ENCODE measurements at places on chromosomes 13 and 19. TPM values are rescaled to one million over a fixed set of nuclear protein-coding genes. Genes with fewer than 3 reads are reported as not detected.

GRCh38 chr13:48930918-48931317, 44.8 kb upstream of the FNDC3A start:
- no peak overlapping the region for H3K27ac ChIP-seq
- peaks cover 3% of the 10 kb centered on the region for H3K27me3 ChIP-seq
- H3K4me3 ChIP-seq, result no peak overlapping the region
- DNase-seq, result no peak

Gene HOMER3
- total RNA-seq, result 4.4 TPM

Gene GPC6
- total RNA-seq, result not detected

Gene DAND5
- not detected for total RNA-seq

GRCh38 chr19:41882568-41883462, at the start of gene ARHGEF1:
TSS of gene ARHGEF1 (plus strand) at chr19:41883184. CDS start at chr19:41888083, 4,899 bp downstream.
- H3K4me1 ChIP-seq, result peaks cover 39% of the 10 kb centered on the region
- H3K27ac ChIP-seq, result peak within 1 kb of the TSS; percentile 99
- peak within 1 kb of the TSS; percentile 100 for H3K4me3 ChIP-seq
- no peaks in the 10 kb centered on the region for H3K27me3 ChIP-seq
- DNase-seq, result peak; percentile 53

Gene A1BG
- total RNA-seq, result 11.8 TPM

- no peaks in the 10 kb centered on the region for H3K36me3 ChIP-seq
- peak; percentile 55 for DNase-seq
- H3K27ac ChIP-seq, result no peak overlapping the region
These were observed 2.9 kb downstream of the HTR2A start for GRCh38 chr13:46893798-46894560.

- DNase-seq, result no peak
- H3K4me1 ChIP-seq, result peaks cover 11% of the 10 kb centered on the region
- peak overlapping the region; percentile 98 for H3K27ac ChIP-seq
- peak overlapping the region; percentile 79 for H3K4me3 ChIP-seq
These were observed 8.1 kb upstream of the ARRDC2 start for GRCh38 chr19:17999684-18000479.

DNA sequence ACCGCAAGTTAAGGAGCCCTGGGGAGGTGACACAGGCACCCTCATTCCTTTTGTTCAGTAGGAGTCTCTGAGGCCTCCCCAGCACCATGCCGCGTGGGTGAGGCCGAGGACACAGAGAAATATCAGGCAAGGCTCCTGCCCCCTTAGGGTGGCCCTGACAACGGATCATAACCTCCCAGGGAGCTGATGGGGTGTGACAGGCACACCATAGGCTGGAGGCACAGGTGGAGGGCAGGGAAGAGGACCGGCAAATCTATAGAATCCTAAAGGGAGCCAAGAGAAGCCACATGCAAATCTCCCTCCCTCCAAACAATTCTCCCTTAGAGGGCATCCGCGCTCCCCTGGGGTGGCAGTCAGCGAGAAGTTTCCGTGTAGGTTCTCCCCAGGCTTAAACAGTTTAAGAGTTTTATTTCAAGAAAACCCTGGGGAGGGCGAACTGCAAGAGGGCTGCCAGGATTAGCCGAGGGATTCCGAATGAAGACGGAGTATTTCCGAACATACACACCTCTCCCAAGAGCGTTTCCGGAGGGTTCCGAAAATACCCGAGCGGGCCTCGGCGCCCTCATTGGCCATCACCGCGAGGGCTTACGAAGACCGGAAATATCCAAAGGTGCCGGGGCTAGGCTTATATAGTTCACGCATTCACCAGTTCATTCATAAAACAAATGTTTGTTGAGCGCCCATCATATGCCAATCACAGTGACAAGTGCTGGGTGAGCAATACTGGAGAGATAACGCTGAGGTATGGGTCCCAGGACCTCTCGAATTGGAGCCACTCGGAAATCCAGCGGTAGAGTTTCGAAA, 610 bp upstream of the RPL28 start:
- H3K27me3 ChIP-seq, result no peaks in the 10 kb centered on the region
- peak overlapping the region; percentile 100 for H3K4me3 ChIP-seq
- peak overlapping the region; percentile 94 for H3K27ac ChIP-seq
- H3K36me3 ChIP-seq, result peaks cover 69% of the 10 kb centered on the region
- DNase-seq, result peak; percentile 94
- H3K4me1 ChIP-seq, result peaks cover 44% of the 10 kb centered on the region

- no peak within 1 kb of the TSS for H3K27ac ChIP-seq
- H3K36me3 ChIP-seq, result no peaks in the 10 kb centered on the region
- H3K4me1 ChIP-seq, result peaks cover 10% of the 10 kb centered on the region
- peak; percentile 26 for DNase-seq
- H3K4me3 ChIP-seq, result peak within 1 kb of the TSS; percentile 67
- H3K27me3 ChIP-seq, result peaks cover 36% of the 10 kb centered on the region
These were observed at the start of gene TMEM145 for GRCh38 chr19:42313096-42313839. TSS of gene TMEM145 (plus strand) at chr19:42313309. CDS start at chr19:42313377, 68 bp downstream.

Gene PSG5
- not detected for total RNA-seq

- H3K4me1 ChIP-seq, result peaks cover 33% of the 10 kb centered on the region
- H3K4me3 ChIP-seq, result no peak overlapping the region
- no peak overlapping the region for H3K27ac ChIP-seq
- H3K27me3 ChIP-seq, result no peaks in the 10 kb centered on the region
These were observed 6.8 kb downstream of the BIVM start for GRCh38 chr13:102805680-102806079.

DNA sequence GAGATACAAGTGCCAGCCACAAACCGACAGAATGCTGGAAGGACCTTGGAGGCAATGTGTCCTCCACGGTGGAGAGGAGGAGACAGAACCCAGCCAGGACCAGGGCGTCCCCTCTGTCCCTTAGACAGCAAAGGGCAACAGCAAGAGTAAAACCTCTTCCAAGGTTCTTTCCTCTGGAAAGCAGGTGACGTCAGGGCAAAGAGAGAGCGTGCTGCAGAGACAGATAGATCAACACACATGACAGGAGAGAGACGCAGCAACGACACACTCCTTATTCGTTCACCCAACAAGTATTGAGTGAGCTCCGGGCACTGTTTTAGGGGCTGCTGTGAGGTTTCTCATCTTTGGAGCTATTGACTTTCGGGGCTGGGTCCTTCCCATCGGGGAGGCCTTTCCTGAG, 1.3 kb upstream of the GALP start:
- no peaks in the 10 kb centered on the region for H3K27me3 ChIP-seq
- no peak overlapping the region for H3K27ac ChIP-seq
- H3K4me1 ChIP-seq, result no peaks in the 10 kb centered on the region
- DNase-seq, result no peak
- no peaks in the 10 kb centered on the region for H3K36me3 ChIP-seq
- no peak overlapping the region for H3K4me3 ChIP-seq

- no peaks in the 10 kb centered on the region for H3K4me1 ChIP-seq
- H3K4me3 ChIP-seq, result no peak overlapping the region
- no peaks in the 10 kb centered on the region for H3K27me3 ChIP-seq
- no peak for DNase-seq
These were observed 291.3 kb downstream of the MTUS2 start for GRCh38 chr13:29111446-29111845.

GRCh38 chr19:58477130-58477529, 978 bp downstream of the ZNF446 start:
- H3K27ac ChIP-seq, result peak overlapping the region; percentile 93
- H3K4me1 ChIP-seq, result peaks cover 18% of the 10 kb centered on the region
- peaks cover 11% of the 10 kb centered on the region for H3K36me3 ChIP-seq
- H3K27me3 ChIP-seq, result no peaks in the 10 kb centered on the region

Gene REEP6
- total RNA-seq, result 2.1 TPM

- DNase-seq, result no peak
- no peaks in the 10 kb centered on the region for H3K36me3 ChIP-seq
- H3K4me1 ChIP-seq, result peaks cover 2% of the 10 kb centered on the region
- H3K4me3 ChIP-seq, result no peak overlapping the region
These were observed 4.2 kb downstream of the SSC5D start for GRCh38 chr19:55492362-55492944.

Gene ZNF443
- 4.3 TPM for total RNA-seq

DNA sequence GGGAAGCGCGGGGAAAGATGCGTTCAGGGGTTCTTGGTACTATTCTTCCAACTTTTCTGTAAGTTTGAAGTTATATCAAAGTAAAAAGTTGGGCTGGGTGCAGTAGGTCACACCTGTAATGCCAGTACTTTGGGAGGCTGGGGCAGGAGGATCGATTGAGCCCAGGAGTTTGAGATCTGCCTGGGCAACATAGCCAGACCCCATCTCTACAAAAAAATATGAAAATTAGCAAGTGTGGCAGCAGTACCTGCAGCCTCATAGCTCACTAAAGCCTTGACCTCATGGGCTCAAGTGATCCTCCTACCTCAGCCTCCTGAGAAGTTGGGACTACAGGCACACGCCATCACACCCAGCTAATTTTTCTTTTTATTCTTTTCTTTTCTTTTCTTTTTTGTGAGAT, 12.4 kb upstream of the ZNF77 start:
- DNase-seq, result no peak
- H3K36me3 ChIP-seq, result no peaks in the 10 kb centered on the region
- no peak overlapping the region for H3K4me3 ChIP-seq
- peaks cover under 1% of the 10 kb centered on the region for H3K4me1 ChIP-seq
- H3K27ac ChIP-seq, result no peak overlapping the region

- peaks cover 20% of the 10 kb centered on the region for H3K27me3 ChIP-seq
- peaks cover 1% of the 10 kb centered on the region for H3K4me1 ChIP-seq
- no peak overlapping the region for H3K27ac ChIP-seq
- DNase-seq, result no peak
These were observed 284.8 kb upstream of the SOX21 start for GRCh38 chr13:94997126-94997525.

Gene TRIM28
- 662 TPM for total RNA-seq

- DNase-seq, result no peak
- H3K27me3 ChIP-seq, result no peaks in the 10 kb centered on the region
- no peak overlapping the region for H3K4me3 ChIP-seq
- H3K27ac ChIP-seq, result no peak overlapping the region
- H3K4me1 ChIP-seq, result no peaks in the 10 kb centered on the region
- no peaks in the 10 kb centered on the region for H3K36me3 ChIP-seq
These were observed 472.1 kb upstream of the TSHZ3 start for GRCh38 chr19:31821346-31821745.

DNA sequence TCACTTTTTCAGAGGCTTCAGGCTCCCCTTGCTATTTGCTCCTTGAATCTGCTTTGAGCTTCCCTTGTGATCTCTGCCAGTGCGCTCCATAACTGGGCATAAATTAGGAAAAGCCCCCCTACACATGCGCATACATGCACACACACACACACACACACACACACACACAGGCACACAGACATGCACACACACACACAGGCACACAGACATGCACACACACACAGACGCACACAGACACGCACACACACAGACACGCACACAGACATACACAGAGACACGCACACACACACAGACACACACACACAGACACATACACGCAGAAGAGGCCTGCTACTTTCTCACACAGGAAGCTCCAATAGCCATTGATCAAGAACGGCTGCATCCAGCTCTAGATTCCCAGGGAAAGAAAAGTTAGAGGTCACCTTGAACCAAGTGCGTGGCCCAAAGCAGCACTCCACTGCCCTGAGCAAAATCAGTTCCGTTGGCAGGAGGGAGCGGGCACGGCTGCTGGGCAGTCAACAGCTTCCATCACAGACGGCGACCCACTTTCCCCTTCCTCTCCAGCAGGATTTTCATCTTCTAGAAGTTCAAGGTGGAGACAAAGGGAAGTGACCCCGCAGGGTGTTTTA, 145.6 kb downstream of the DPF1 start:
- no peak for DNase-seq
- no peaks in the 10 kb centered on the region for H3K27me3 ChIP-seq
- H3K36me3 ChIP-seq, result no peaks in the 10 kb centered on the region
- peaks cover 8% of the 10 kb centered on the region for H3K4me1 ChIP-seq
- no peak overlapping the region for H3K27ac ChIP-seq

DNA sequence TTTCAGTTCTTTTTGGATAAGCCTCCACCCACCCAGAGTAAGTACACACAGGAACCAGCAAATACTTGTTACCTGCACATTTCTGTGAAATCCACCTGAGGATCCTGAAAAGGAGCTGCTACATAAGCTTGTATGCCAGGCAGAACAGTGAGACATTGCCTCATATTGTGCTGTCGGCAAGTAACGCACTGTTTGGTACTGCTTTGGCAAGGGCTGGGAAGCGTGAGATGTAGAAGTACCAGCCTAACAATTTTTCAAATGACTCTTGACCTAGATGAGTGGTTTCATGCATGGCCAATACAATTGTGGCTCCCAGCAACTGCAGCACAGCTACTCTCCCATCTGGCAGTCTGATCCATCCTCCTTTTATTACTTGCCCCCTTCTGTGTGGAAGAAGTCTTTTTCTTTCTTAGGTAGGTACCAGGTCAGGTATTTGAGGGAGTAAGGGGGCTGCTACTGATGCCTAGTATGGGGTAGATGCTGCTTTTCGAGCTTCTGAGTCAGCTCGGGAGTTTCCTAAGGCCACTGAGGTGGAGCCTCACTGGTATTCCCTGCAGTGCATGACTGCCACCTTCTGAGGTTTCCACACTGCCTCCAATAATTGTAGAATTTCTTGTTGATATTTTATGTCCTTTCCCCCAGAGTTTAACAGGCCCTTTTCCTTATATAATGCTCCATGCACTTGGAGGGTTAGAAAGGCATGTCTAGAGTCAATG, 52.2 kb downstream of the ZNF737 start:
- H3K36me3 ChIP-seq, result no peaks in the 10 kb centered on the region
- no peak for DNase-seq
- no peaks in the 10 kb centered on the region for H3K4me1 ChIP-seq

DNA sequence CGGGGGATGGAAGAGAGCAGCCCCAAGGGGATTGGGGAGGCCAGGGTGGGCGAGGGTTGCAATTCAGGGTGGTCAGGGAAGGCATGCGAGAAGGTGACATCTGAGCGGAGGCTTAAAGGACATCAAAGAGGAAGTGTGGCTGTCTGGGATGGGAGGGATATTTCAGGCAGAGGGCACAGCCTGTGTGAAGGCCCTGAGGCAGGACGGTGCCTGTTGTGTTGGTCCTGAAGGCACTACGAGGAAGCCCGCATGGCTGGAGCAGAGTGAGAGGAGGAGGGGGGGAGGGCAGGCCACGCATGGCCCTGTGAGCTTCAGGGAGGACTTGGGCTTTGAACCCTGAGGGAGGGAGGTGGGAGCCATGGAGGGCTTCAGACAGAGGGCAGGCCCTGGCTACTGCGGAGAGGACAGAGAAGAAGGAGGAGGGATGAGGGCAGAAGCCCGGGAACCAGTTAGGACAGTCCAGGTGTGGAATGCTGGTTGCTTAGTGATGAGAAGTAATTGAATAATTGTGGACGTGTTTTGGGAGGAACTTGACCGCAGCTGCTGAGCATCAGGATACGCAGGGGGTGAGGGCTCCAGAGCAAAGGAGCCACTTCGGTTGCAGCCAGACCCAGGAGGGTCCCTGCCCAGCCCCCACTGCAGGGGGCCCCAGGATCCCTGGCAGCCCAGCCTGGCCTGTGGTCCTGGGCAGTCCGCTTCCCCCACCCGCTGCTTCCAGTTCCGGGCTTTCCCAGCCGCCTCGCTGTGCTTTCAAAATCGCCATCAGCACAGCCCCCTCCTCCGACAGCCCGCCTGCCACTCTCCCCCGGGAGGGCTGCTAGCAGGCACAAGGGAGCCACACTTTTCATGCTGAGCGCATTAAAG, 6.2 kb downstream of the TLE6 start:
- peaks cover 18% of the 10 kb centered on the region for H3K27me3 ChIP-seq
- DNase-seq, result no peak

GRCh38 chr13:93289053-93289452, 62.4 kb downstream of the GPC6 start:
- no peak overlapping the region for H3K27ac ChIP-seq
- no peak for DNase-seq
- H3K27me3 ChIP-seq, result no peaks in the 10 kb centered on the region

GRCh38 chr13:33550885-33551284, 265.3 kb upstream of the STARD13 start:
- H3K36me3 ChIP-seq, result peaks cover 15% of the 10 kb centered on the region
- H3K27ac ChIP-seq, result peak overlapping the region; percentile 40
